Right ventricle myocardium inferior (tissue), 1 donor: ENCODE measurements at places on chromosomes 1 and 21. TPM values are rescaled to one million over a fixed set of nuclear protein-coding genes. Genes with fewer than 3 reads are reported as not detected.

The RGS13 gene
- not detected for total RNA-seq

The PADI4 gene
- total RNA-seq: 0.24 TPM

The C1orf105 gene
- 25.2 TPM for total RNA-seq

The SELL gene
- total RNA-seq: 1.1 TPM

The PLA2G2C gene
- total RNA-seq: not detected

The SPTA1 gene
- 0.08 TPM for total RNA-seq

The CD46 gene
- total RNA-seq: 95.7 TPM
